ENCODE measurements at places on chromosomes 16 and 17.

GRCh38 chr17:63544467-63545301, 5.6 kb upstream of the DCAF7 start:
- DNase-seq, result no peak

- DNase-seq, result no peak
These were observed 22.1 kb downstream of the TMEM186 start for GRCh38 chr16:8775359-8775758.

DNA sequence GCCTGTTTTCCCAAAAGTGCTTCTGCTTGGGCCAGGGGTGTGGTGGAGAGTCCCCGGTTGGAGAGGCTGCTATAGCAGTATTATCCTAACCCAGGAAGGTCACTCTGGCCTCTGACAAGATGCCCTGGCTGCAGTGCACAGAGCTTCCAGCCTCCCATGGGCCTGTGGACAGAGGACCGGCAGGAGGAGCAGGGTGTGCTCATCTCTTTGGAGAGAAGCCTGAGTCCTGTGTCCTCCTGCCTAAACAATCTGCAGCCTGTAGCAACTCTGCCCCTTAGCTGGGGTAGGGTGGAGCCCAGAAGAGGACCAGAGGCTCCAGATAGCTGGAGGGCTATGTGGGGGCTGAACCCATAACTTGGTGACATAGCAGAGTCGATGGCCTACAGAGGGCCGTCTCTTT, 78.0 kb downstream of the MPRIP start:
- DNase-seq, result no peak

- DNase-seq, result no peak
These were observed 15.7 kb upstream of the MRC2 start for GRCh38 chr17:62611728-62612127.

DNA sequence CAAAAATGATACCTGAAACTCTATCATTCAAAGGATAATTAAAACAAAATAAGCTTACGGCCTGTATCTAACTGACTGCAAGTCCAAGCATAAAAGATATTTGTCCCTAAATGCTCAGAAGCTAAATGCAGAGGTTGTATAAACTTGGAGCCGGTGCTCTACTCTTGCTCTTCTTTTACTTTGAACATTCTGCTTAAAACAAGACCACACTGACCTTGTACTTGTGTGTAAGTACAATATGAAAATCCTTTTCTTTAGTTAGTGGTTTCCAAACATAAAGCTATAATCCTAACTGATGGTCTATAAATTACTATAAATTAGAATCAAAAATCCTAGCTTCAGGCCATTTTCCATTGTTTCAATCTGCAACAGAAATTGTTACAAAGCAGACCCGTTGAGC, 74.6 kb downstream of the SPAG9 start:
- no peak for DNase-seq

Measured in activated T-cell treated with anti-CD3 and anti-CD28 coated beads for 4 hours (primary cell).